ENCODE measurements at places on chromosomes 11 and 22. TPM values are rescaled to one million over a fixed set of nuclear protein-coding genes. Genes with fewer than 3 reads are reported as not detected.

DNA sequence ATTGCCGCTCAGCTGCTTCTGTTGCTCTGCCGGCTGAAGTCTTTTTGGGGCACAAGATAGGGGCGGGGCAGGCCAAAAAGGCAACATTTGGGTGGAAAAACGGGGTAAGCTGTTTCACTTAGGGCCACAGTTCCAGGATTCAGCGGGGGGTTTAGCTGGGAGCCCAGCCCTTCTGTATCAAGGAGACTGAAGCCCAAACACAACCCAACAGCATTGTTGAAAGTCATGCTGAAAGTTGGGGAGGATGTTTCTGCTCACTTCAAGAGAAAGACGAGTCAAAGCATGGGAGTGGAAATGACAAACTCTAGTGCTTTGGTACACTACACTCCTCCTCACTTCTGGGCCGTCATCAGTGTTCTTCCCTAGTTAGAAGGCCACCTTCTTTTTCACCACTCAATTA, 56.1 kb upstream of the GNAZ start:
- DNase-seq = no peak

GRCh38 chr11:75907906-75908527, 93.0 kb downstream of the UVRAG start:
- DNase-seq = no peak

KCNQ1OT1 gene
- 0.83 TPM for total RNA-seq

GRCh38 chr11:64057890-64058289, 22.2 kb downstream of the FLRT1 start:
- no peak for DNase-seq

DNA sequence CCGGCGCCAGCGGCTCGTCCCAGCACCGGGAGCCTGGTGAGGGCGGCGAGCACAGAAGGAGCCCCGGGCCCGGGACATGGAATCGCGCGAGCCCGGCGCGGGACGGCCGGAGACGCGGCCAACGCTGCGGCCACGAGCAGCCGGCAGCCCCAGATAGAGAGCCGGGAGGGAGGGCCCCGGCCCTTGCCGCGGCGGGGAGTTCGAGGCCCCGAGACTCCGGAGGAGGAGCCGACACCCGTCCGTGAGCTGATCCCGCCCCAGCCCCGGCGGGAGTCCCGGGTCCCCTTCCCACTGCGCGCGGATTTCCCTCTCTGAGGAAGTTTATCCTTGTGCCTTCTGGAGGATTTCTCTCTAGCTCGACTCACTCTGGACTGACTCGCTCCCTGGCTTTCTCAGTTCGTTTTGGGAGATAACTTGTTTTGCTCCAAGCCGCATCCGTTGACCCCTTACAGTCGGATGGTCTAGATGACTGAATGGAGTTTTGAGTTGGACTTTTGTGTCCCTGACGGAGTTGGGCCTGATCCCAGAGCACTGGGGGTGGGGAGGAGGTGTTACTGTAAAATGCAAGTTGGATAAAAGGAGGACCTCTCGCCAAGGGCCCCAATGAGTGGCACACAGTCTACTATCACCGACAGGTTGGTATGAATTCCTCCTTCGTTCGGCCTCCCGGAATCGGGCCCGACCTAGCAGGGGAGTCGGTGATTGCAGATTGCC, 585 bp downstream of the ARHGEF12 start:
- peak; percentile 86 for DNase-seq

DNA sequence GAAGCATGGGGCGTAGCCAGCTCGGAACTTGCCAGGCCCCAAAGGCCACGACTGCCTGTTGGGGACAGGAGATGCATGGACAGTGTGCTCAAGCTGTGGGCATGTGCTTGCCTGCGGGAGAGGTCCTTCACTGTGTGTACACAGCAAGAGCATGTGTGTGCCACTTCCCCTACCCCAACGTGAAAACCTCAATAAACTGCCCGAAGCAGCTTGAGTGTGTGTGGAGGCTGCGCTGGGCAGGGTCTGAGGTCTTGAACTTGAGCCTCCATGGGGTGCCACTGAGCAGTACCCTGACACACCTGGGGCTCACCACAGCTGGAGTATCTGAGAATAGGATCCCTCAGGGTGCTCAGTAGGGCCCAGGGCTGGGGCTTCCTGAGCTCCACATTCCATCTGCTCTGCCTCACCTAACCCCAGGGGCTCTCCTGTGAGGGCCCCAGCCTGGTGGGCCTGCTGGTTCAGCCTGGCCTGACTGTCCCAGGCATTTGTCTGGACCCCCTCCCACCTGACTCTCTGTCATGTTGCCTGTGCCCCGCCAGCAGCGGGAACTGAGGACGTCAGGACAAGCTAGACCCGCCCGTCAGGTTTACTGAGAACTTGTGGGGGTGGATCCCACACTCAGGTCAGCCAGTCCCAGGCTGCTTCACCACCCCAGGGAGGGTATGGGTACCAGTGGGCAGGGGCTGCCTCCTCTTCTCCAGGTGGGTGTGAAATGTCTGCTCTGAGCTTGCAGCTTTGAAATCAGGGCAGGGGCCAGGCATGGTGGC, 3.2 kb downstream of the RASSF7 start:
- no peak for DNase-seq

GRCh38 chr22:28442264-28442710, 237.4 kb downstream of the TTC28 start:
- peak; percentile 92 for DNase-seq

DNA sequence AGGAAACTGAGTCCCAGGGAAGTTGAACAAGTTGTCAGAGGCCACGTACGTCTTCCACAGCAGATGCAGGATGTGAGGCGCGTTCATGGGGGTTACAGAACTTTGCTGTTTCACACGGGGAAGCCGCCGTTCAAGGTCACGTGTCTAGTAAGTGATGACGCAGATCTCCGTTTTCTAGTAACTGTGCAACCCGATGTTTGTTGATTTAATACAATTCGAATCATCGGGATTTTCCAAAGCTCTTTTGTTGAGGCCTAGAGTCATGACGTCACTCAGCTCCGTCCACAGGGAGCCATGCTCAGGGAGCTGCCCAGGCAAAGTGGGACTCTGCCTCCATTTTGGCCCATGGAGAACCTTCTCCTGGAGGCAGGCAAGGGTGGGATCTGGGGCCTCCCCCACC, 1121.8 kb downstream of the TBC1D22A start:
- no peak for DNase-seq

DNA sequence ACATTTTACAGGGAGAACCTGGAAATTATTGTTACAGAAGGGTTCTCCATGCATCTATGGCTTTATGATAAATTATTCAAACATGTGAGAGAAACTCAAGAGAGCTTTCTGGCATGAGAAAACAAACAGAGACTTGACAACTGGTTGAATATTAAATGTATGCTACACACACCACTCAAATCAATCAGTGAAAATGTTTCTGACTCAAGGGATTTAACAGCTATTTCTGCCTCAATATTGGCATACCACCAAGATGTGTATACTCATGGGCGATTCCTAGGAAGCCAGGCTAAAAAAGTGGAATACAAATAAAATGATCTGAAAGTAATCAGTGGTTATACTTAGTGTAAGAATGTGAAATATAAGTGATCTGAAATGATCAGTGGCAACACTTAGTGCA, 15.8 kb upstream of the OR51T1 start:
- no peak for DNase-seq

- peak; percentile 25 for DNase-seq
Measured at GRCh38 chr11:120747850-120748814, 236.6 kb downstream of the GRIK4 start.

DLG2 gene
- 1.8 TPM for total RNA-seq

GRCh38 chr22:43437871-43438475, 26.2 kb downstream of the MPPED1 start:
- peak; percentile 38 for DNase-seq

GRCh38 chr11:112863305-112863704, 97.9 kb upstream of the NCAM1 start:
- no peak for DNase-seq

OR8D2 gene
- not detected for total RNA-seq

DNA sequence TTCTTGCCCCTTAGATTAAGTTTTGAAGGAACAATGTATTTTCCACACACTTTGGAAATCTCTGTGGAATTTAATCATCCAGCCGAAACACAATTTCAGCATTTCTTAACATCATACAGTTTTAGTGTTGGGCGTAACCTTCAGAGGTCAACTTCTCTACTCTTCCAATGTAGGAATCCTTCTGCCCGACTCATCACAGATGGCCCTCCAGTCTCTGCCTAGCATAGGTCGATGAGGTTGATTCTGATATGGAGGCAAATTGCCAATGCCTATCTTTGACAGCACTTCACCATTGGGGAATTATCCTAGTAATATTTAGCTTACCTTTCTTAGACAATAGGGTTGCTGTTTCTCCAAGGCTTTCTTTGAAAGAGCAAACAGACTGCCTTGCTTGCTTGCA, 175.7 kb upstream of the TTC12 start:
- DNase-seq = no peak

DCDC1 gene
- 0.59 TPM for total RNA-seq

- peak; percentile 35 for DNase-seq
Measured at GRCh38 chr11:66904055-66904454, 47.2 kb downstream of the LRFN4 start.

DNHD1 gene
- 5.9 TPM for total RNA-seq

DNA sequence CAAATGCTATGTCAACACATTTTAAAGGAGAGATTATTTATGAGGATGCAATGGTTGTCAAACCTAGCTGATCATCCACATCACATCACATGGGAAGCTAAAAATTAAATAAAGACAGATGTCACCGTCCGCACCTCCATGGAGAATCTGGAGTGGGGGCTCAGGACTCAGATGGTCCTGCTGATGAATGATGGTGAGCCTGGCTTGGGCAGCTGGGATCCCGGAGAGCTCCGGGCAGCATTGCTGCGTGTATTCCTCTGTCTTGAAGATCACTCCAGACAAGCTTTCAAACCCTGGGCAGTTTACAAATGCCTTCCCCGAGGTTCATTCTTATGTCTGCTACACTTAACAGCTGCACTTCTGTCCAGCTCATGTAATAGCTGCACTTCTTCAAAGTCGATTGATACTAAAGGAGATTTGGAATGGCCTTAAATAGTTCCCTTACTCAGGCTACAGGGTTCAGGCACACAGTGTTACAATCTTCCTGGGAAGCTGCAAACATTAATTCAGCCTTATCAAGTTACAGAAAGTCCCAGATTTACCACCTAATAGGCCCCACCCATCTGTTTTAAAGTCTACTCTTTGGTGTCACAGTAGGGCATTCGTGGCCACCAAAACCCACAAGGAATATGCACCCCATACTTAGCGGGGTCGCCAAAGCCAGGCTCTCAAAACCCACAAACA, 34.7 kb upstream of the CSNK2A3 start:
- DNase-seq = no peak

FGF19 gene
- 36.7 TPM for total RNA-seq

- no peak for DNase-seq
Measured at GRCh38 chr11:62068730-62069129, 55.1 kb upstream of the INCENP start.

- no peak for DNase-seq
Measured at GRCh38 chr11:114619659-114620173, 24.1 kb upstream of the NXPE4 start.

OR2AG1 gene
- not detected for total RNA-seq

GRCh38 chr11:103609117-103610066, 427.0 kb upstream of the DDI1 start:
- no peak for DNase-seq

OR5D13 gene
- total RNA-seq = not detected

DNA sequence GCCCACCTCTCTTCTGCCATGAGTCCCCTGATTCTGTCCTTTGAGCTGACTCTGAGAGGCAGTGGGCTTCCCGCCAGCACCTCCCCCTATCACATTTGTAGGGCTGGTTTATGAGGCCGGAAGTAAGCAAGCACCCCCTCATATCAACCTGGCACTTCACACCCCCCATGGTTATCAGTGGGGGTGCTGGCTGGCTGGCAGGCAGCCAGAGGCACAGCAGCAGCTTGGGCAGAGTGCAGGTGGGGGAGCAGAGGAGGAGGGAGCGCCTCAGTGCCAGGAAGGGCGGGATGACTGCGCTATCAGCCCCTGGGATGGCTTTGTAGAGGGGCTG, 22.9 kb upstream of the CHRM4 start:
- no peak for DNase-seq

CACNA1I gene
- total RNA-seq = 0.55 TPM

- no peak for DNase-seq
Measured at GRCh38 chr11:106950067-106950491, 68.2 kb downstream of the GUCY1A2 start.

- DNase-seq = no peak
Measured at GRCh38 chr11:134575504-134576230, 163.6 kb upstream of the B3GAT1 start.

SLC5A4 gene
- not detected for total RNA-seq

DNA sequence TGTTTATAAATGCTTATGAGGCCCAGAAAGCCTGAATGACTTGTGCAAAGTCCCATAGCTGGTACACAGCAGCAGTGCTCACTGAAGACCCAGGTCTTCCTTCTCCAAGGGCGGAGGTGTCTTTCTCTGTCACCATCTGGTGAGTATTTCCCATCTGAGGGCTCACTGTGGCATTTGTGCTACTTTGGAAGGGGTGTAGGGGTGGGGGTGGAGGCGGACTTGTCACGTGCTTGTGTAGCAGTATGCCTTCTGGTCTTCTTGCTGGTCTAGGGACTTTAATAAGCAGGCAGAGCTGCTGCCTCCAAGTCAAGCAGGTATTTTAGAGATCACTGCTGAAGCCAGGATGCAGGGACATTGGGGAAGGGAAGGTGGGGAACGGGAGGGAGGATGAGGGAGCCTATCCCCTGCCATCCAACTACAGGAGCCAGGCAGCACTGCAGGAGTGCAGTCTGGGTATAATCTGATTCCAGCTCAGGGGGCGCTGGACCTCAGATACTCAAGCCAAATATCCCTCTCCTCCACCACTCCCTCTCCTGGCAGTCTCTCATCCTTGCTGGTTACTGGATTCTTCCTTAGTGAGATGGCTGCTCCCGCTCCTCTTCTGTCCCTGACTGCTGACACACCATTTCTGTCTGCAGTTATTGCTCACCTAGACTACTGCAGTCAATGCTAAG, 3.4 kb downstream of the ABCC8 start:
- DNase-seq = peak; percentile 92

RFPL1 gene
- total RNA-seq = not detected

TBX1 gene
- total RNA-seq = 6.2 TPM

DNA sequence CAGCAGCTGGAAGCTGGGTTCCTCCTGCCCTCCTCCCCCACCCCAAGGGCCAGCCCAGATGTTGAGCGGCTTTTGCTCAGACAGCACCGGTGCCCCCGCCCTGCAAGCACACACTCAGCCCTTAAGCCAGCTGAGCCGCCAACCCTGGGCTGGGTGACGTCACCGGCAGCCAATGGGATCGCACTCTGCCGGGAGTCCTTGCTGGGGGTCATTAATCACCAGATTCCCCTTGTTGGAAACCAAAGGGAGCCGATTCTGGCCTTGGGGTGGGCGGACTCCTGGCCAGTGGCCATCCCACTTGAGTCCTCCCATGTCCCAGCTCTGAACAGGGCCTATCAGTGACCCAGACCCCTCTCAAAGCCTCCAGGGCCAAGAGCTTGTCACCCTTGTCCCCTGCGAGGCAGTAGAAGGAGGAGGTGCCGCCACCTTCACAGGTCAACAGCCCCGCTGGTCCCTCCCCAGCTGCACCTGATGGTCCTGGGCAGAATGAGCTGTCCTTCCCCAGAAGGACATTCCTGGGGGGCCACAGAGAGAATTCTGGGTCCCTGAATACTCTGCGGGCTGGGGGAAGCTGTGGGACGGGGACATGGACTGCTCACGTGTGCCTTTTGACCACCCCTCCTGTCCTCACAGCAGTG, 7.4 kb downstream of the DUSP8 start:
- DNase-seq = peak; percentile 98

PHF21B gene
- 17.7 TPM for total RNA-seq

GRCh38 chr11:114284021-114284420, 12.2 kb upstream of the NNMT start:
- no peak for DNase-seq

VPREB1 gene
- not detected for total RNA-seq

- no peak for DNase-seq
Measured at GRCh38 chr11:94147433-94147845, 18.8 kb downstream of the PANX1 start.

TSGA10IP gene
- total RNA-seq = 4.1 TPM

GRCh38 chr22:33526434-33527107, 393.7 kb downstream of the LARGE1 start:
- no peak for DNase-seq

Data from H7 (cell line).